ENCODE measurements at places on chromosomes 16 and 17.

GRCh38 chr17:21010705-21011596 is 31.9 kb downstream of the USP22 start:
- DNase-seq, result no peak

DNA sequence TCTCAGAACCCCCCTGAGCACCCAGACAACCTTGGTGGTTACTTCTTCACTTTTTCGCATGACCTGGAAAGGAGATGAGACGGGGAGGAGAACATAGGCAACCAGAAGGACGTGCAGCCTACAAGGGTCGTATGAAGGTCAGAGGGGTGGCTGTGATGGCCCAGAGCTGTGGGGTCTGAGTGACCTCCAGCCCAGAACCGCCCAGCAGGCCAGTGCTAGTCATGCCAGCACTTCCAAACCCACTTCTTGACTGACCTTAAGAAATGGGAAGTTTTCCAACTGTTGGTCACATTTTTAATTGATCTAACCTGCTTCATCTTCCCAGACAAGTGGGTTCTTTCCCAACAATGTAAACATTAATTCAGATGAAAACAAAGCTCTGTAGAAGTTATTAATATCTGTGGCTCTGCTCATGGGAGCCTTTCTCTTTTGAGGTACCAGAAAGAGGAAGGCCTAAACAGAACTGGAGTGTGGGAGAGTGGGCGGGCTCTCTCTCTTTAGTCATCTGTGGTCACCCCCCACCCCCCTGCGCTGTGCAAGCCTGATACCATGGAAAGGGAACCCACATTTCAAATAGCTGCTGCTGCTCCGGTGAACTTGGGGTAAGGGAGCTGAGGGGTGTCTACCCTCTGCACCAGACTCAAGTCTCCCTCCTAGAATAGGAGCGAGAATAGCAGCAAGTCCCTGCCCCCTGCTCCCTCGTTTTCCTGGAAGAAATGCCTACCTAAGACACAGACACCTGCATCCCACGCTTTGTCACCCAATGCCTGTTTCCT is 101.6 kb downstream of the RAB11FIP4 start:
- no peak for DNase-seq

DNA sequence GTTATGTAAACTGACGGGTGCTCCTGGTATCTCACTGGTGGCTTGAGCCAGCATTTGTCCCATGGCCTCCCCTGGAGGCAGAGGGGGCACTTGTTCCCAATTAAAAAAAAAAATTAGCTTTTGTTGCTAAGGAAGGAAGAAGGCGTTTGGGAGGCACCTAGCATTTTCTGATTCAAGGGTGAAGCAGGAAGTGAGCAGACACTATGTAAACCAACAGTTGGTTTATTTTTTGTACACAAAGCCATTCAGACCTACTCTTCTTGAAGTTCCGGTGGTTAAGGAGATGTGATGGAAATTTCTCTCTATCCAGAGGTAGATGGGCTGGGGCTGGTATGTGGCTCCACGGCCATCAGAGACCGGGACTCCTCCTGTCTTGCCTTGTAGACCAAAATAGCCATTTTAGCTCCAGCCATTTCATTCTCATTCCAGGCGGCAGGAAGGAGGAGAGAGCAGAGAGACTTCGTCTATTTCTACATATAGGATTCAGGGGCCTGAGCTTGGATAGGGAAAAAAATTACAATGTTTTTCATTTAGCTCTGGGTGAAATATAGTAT is 103.0 kb downstream of the SNX29 start:
- DNase-seq, result no peak

GRCh38 chr16:11793840-11794239 is 3.2 kb downstream of the ZC3H7A start:
- no peak for DNase-seq

DNA sequence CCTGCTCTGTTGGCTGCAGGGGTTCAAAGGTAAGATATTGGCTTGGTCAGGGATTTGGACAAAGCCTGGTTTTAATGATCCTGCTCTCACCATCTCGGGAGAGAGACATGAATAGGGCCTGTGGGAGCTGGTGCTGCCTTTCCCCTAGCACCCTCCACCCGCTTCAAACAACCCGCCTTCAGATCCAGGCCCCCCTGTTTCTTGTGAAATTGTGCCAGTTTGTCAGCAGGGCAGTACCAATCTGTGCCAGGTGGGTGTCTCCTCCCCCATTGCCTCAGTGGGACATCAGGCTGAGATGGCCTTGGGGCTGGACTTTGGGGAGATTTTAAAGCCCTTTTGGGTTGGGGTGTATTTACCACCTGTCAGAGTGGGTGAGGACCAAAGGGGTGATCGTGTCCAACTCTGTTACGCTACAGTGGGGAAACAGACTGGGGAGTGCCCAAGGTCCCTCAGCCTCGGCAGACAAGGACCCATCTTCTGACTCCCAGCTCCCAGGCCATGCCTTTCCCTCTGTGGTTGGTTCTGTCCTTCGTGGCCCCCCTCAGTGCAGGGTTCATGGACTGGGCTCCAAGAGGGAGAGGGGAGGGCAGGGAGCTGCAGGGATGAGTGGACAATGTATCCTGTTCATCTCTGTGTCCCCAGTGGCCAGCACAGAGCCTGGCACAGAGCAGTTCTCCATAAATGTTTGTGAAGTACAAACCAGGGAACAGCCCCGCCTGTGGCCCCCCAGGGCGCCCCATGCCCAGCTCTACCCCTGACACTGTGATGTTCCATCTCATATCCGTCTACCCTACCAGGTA is 3.3 kb downstream of the ARHGAP23 start:
- DNase-seq, result no peak

DNA sequence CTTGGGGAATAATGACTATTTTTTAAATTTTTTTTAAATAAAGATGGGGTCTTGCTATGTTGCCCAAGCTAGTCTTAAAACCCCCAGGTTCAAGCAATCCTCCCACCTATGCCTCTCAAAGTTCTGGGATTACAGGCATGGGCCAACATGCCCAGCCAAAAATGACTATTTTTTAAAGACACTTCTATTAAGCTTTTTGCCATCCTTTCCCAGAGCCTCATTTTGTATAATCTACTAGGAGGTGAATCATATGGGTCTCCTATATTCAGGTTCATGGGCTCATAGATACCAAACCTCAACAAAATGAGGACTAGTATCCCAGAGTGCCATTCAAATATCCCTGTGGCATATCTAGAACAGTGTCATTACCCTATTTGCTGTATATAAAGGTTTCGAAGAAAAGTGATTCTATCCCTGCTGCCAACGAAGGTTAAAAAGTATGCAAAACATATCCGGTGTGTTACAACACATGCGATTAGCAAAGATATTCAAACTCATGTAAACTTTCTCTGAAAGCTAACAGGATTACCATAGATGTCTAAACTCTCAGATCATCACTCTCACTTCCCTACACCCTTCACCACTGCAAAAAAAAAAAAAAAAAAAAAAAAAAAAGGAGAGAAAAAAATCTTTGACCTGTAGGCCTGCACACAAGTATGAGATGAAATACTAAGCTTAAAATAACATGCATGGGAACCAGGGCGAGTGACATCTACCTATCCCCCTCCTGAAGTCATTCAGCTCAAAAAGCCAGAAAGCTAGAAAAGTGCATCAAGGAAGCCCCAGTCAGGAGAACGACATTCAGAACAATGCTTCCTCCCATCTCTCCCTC is 23.5 kb downstream of the XPO6 start:
- no peak for DNase-seq

GRCh38 chr17:32771396-32771795 is 105.5 kb downstream of the MYO1D start:
- DNase-seq, result peak; percentile 73

DNA sequence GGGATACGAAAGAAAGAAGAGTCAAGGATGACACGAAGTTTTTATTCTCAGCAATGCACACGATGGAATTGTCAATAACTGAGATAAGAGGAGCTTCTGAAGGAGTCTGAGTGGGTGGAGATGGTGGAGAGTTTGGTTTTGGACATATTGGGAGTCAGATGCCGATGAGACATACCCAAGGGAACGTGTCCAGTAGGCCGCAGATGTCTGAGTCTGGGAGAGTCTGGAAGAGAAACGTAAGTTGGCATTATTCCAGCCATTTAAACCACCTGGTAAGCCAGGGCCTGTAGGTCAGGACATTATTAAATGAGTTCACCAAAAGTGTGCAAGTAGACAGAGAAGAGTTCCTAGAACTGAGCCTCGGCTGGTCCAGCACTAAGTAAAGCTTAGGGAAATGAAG is 478.3 kb upstream of the CDH5 start:
- DNase-seq, result no peak

- no peak for DNase-seq
These were observed 245.6 kb downstream of the CA10 start for GRCh38 chr17:51912939-51913338.

- no peak for DNase-seq
These were observed 1.6 kb upstream of the ASPA start for GRCh38 chr17:3474212-3474611.

DNA sequence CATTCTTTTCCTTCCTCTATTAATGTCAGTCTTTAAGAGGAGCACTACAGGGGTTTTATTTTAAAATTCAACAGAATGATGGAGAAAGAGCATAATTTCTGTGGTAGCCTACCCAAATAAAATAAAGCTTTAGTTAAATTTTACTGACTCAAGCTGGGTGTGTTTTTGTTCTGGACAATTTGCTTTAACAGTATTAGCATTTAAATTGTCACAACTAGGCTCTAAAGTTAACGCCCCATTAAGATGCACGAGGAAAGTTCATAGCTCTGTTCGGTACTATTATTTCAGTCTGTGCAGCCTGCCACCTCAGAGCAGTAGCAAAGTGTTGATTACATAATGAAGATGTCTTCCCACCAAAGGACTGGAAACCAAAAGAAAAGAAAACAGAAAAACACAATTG is 52.0 kb downstream of the CDK12 start:
- no peak for DNase-seq

GRCh38 chr16:85461022-85461813 is 151.9 kb upstream of the GSE1 start:
- no peak for DNase-seq

- no peak for DNase-seq
These were observed 13.9 kb downstream of the SOCS3 start for GRCh38 chr17:78345791-78346494.

DNA sequence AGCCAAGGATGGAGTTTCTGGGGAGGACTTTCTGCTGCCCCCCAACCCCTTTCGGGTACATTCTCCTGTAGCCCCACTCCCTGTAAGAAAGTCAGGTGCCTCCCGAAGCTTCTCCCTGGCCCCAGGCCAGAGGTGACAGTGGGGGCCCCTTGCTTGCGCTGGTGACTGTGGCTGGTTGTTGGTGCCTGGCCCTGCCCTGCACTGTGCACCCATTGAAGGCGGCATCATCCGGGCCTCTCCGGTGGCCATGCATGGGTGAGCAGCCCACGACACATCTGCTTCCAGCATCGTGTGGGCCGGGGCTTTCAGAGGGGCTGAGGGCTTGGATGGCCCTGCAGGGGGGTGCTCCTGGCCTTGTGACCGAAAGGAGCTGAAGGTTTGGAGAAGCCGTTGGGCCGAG is 297.0 kb downstream of the SEC14L1 start:
- no peak for DNase-seq

- no peak for DNase-seq
These were observed 22.1 kb downstream of the VAC14 start for GRCh38 chr16:70778901-70779309.

GRCh38 chr16:67112591-67113399 is 3.1 kb downstream of the PHAF1 start:
- DNase-seq, result no peak

GRCh38 chr17:43403846-43404245 is 5.1 kb downstream of the ARL4D start:
- no peak for DNase-seq

- no peak for DNase-seq
These were observed 14.7 kb downstream of the CCR7 start for GRCh38 chr17:40550608-40551007.

DNA sequence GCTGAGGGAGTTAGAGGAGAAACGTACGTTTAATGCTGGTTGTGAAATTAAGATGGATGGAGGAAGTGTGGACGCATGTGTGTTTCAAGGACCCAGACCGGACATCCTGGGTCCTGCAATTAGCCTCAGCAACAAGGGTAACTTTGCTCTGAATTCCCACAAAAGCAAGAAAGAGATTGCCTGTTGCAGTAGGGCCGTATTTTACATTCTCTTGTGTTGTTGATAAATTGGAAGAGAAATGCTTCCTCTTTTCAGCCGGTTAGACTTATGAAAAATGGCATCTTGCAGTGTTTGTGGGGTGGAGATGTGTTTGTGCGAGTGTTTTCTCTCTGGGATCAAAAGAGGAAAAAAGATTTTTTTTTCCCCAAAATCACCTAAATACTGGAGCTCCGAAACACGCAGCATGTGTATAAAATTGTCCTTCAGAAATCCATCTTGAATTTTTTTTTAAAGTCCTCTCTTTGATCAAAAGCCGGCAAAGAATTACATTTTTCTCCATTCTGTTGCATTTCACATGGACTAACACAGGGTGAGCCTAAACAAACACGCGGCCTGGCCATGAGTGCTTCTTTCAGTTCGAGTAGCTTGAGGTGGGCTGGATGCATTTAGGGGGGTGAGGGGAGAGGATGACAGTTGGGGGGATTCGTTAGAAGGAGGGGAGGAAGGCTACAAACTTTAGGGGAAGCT is 251.6 kb downstream of the C16orf95 start:
- no peak for DNase-seq

DNA sequence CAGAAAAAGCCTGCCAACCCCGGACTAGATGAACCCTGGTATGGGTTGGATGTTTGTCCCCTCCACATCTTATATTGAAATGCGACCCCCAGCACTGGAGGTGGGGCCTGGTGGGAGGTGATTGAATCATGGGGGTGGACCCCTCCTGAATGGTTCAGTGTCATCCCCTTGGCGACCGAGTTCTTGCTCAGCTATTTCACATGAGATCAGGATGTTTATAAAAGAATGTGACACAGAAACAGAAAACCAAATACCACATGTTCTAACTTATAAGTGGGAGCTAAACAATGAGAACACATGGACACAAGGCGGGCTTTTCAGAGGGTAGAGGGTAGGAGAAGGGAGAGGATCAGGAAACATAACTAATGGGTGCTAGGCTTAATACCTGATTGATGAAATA is 576.0 kb upstream of the HSBP1 start:
- no peak for DNase-seq

GRCh38 chr17:77770331-77771105 is 188.0 kb upstream of the TNRC6C start:
- DNase-seq, result no peak

DNA sequence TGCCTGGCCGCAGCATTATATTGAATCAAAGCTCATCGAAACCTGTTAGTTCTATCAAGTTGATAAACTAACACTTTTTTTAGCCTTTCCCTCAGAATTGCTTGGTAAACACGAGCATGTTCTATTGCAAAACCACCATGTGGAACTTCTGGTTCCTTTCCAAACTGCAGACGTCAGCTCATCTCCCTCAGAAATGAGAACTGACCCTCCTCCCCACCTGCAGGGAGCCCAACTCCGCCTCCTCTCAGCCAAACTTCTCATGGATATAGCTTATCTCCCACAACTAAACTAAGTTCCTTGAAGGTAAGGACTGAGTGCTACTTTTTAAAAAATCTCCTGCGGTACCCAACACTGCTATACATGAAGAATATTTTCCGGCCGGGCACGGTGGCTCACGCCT is 6.7 kb downstream of the SHMT1 start:
- DNase-seq, result no peak
